ENCODE measurements at places on chromosomes 12 and 14.

DNA sequence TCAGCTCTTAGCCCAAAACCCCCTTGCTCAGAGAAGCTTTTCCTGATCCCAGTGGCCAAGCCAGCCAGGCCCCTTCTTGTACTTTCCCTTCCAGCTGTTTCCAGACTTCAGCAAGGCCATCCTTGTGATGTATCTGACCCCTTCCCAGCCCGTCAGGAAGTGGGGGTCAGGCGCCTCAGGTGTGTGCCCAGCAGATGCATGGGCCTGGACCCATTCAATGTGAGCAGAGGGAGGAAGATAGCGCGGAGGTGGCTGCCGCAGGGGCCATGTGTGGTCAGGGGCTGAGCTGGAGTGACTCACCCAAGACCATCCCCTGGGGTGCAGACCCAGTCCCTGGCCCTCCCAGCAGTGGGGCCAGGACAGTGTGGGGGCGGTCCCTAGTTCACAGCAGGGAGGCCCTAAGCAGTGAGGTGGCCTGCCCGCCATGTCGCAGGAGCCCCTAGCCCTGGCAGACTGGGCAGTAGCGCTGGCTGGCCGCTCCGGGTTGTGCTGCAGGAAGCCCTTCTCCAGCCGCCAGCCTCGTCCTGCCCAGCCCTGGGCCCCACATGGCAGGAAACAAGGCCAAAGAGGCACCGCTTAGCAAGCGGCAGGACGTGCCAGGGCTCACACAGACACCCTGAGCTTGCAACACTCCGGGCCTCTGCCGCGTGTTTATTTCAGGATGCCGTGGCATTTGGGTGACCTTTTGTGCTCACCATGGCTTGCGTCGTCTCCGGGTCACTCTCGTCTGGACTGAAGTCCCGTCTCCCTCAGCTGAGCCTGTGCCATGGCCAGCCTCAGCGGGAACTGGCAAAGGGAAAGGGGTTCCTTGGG is 12.0 kb downstream of the ADSS1 start:
- no peak for DNase-seq

DNA sequence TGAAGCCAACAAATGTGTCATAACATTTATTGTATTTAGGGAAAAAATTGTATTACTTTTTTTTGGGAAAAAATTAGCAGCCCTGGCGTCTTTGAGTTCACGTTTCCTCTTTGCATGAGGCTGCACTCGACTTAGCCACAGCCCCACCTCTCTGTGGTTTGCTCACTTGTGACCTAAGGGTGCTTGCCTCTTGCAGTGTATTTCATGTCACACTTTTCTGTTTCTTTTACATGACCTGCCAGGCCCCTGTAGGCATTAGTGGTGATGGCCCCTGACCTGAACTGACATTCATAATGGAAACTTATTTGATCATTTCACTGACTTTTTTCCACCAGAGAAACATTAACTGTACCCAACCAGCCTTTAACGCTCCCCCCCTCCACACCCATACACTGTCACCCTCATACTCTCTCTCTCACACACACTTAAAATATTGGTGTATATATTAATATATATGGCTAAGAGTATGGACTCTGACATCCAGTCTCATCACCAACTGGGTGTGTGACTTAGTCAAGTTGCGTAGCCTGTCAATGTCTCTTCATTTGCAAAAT is 122.9 kb downstream of the PRKCH start:
- DNase-seq: no peak

DNA sequence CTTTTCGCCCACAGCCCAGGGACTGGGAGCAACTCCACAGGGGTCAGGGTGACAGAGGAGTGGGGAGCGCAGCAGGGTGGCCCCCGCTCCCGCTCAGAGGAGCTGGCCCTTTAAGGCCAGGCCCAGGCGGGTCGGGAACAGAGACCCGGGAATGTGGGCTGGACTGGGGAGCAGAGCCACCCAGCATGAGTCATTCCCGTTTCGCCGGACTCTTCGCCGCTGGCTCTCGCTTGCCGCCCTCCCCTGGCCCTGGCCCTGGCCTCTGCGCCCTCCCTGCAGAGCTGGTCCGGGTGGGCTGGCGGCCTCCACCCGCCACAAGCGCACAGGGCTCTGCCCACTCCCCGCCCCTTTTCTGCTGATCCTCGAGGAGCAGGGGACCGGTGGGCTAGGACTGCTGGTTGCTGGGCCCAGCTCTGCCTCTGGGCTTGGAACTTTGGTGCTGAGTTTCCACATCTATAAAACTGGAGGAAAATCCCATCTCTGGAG is 92.8 kb downstream of the NINJ2 start:
- DNase-seq: no peak

DNA sequence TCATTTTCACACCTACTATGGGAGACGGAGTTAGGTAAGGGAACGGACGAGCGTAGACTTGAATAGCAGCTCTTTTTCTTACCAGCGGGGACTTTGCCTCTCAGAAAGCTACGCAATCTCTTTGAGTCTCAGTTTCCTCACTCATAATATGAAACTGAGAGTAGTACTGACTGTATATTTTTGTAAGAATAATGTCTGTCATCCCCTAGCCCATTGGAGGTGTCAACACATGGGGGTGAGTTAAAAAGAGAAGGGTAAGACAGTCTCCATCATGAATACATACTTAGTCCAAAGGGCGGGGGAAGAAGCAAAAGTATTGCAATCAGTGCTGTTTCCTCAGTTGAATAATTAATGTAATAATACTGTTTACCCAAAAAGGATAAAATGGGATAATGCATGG is 592.2 kb downstream of the NRXN3 start:
- no peak for DNase-seq

DNA sequence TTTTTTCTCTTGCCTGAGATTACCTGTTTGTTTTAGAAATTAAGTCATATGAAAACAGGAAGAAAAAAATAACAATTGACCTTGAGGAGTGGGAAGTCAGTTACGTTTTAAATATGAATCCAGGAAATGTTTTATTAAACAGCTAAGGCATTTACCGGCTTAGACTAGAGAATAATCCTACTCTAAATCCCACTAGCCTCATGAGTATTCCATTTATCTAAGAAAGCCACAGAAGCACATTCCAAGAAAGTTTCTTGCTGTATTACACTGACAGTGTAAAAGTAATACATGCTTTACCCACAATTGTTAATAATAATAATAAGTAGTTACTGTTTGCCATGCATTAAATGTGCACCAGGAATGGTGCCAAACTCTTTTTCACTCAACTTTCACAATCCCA is 90.9 kb downstream of the BMP4 start:
- DNase-seq: no peak

DNA sequence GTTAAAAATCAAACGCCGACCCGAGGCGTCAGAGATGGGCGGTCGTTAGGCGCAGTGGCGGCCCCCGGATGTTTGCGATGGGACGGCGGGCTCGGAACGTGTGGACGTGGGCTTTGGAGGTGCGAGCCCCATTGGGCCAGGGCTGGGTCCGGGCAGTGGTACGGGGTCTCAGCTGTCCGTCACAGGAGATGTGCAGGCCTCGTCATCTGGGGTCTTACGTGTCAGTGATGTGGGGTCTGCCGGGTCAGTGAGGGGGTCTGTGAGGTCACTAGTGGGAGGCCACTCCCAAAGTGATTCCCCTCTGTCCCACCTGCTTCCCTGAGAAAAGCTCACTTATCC is 21.6 kb upstream of the CHFR start:
- DNase-seq: no peak

- DNase-seq: no peak
These were observed 135.1 kb downstream of the SLC38A1 start for GRCh38 chr12:46133751-46134150.

- DNase-seq: no peak
These were observed 132.1 kb downstream of the SAMD4A start for GRCh38 chr14:54698966-54699530.

DNA sequence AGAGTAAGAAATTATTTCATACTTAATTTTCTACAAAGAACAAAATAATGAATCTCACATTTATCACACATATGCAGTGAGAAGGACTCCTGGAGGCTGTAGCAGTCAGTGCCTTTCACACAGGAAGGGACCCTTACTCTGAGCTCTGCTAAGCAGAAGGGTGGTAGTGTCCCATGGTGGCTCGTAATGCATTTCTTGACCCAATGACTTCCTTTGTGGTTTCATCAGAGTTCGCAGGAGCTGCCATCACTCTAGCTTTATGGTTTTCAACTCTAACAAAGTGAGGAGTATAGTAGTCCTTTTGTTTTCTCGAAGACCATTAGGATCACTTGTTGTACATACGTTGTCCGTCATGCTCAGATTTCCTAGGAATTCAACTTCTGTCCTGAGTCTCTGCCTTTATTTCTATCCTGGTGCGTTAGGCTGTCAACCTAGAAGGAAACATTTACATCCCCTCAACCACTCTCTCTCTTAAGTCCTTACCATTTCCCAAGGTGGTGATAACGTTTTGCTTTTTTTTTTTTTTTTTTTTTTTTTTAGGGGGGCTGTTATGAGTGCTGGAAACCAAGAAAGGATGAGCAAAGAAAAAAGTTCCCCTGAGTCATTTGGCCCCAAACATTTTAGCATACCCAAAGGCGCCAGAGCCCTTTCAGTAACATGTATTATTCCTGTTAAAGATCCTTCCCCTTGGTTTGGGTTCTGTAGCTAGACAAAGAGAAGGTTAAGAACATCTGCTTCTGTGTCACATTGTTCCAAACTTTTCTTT is 37.2 kb downstream of the GABARAPL1 start:
- no peak for DNase-seq

DNA sequence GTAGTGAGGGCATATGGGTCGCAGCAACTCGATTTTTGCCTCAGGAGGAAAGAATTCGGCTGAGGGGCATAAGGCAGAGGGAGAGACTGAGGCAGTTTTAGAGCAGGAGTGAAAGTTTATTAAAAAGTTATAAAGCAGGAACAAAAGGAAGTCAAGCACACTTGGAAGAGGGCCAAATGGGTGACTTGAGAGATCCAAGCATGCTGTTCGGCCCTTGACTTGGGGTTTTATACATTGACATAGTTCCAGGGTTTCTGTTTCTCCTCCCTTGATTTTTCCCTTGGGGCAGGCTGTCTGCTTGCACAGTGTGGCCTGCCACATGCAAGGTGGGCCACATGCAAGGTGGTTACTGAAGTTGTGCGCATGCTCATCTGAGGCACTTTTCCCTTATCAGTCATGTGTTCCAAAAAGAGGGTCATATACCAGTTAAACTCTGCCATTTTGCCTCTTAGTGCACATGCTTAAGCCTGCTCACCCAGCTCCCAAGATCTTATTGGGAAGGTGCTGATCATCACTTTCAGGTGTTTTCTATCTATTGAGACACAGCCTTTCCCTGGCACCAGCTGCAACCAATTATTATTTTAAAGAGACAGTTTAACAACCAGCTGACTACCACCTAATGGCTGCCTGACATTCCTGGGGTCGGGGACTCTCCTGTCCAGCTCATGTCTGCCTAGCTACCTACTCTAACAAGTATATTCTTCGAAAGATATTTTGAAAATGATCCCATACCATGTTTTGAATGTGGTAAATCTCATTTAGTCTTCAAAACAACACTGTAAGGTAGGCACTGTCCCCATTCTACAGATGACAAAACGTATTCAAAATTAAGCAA is 19.9 kb downstream of the PTGER2 start:
- DNase-seq: no peak

GRCh38 chr14:74975059-74975810 is 19.8 kb upstream of the PGF start:
- no peak for DNase-seq

DNA sequence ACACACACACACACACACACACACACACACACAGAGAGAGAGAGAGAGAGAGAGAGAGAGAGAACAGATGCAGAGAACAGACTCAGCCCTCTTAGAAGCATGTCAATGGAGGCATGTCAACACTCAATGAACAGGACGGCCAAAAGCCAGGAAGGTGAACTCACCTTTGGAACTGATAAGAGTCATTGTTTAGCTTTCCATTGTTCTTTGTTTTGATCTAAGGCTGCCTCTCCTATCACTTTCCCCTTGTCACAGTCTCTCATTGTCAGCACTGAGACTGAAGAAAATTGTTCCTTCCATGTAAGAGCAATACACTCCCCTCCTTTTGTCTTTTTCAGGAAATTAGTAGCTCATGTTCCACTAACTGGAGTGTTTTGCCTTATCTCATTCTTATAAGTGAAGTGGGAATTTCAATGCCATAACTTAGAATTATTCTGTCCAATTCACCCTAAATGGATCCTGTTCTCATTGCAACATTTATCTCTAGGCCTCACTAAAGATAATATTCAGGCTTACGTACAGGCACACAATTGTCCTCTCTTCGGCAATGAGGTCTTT is 218.0 kb downstream of the DUSP6 start:
- no peak for DNase-seq

GRCh38 chr14:72889366-72889765 is 4.5 kb downstream of the DPF3 start:
- no peak for DNase-seq

- no peak for DNase-seq
These were observed 57.0 kb downstream of the PHLDA1 start for GRCh38 chr12:75974323-75975187.

- no peak for DNase-seq
These were observed 38.4 kb upstream of the FGD4 start for GRCh38 chr12:32360956-32361355.

- no peak for DNase-seq
These were observed 1057.5 kb downstream of the LRFN5 start for GRCh38 chr14:42664190-42664589.

DNA sequence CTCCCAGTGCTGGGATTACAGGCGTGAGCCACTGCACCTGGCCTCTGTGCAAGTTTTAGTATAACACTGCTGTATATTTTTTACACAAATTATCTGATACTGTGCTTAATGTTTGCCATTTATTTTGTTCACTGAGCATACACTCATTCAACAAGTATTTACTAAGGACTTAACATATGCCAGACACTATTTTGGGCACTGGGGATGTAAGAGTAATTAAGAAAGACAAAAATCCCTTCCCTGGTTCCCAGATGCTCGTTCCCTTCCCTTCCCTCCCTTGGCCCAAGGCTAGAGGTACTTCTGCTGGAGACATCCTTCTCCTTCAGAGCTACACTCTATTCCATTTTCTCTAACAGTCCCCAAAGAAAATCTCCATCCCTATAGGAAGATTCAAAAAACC is 12.5 kb downstream of the CIT start:
- DNase-seq: no peak

- DNase-seq: no peak
These were observed 74.9 kb upstream of the ATP2B1 start for GRCh38 chr12:89783359-89784060.

GRCh38 chr14:52961060-52961639 is 10.3 kb upstream of the FERMT2 start:
- DNase-seq: peak; percentile 70

Measured in NCI-H1092 treated with DMSO at 0.1 percent for 48 hours (cell line).